ENCODE measurements at places on chromosomes 11 and 22.

DNA sequence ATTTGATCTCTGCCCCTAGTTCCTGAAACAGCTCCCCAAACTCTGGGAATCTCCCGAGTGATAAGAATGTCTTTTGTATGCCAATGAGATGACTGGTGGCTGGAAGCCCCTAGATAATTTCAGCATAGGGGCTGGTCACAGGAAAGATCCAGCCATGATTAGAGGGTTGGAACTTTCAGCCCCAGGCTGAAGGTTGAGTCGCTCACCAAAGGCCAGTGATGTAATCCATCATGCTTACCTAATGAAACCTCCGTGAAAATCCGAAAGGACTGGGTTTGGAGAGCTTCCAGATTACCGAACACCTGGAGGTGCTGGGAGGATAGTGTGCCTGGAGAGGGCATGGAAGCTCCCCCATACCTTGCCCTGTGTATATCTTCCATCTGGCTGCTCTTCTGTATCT is 26.0 kb downstream of the LRRC32 start:
- DNase-seq: no peak

- no peak for DNase-seq
These were observed 15.0 kb upstream of the SLC39A13 start for GRCh38 chr11:47393163-47394049.

DNA sequence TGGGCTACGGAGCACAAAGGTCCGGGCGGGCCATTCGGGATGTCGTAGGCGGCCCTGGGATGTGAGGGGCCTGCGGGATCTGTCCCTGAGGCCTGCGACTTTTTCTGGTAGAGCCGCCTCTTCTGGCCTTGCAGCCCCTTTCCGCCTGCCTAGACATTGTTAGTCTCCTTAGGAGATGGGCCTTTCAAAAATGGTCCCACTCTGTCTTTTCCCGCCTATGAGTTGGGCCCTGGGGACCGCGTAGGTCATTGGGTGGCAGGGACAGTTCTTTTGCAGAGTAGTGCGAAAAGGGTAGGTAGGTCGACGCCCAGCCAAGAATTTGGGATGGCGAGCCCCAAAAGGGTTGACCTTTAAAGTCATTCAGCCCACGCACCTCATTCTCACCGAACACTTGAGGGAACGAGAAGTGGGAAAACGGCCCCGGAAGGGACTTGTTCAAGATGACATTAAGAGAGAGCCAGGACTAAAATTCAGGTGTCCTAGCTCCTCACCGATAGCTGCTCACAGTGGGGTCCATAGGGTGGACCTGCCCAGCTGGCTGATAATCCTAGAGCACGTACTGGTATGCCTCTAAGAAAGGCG is 785 bp downstream of the OTUB1 start:
- no peak for DNase-seq

- no peak for DNase-seq
These were observed 66.7 kb downstream of the MYEOV start for GRCh38 chr11:69360606-69361005.

- DNase-seq: no peak
These were observed 3.7 kb downstream of the SLC39A13 start for GRCh38 chr11:47411884-47412746.

DNA sequence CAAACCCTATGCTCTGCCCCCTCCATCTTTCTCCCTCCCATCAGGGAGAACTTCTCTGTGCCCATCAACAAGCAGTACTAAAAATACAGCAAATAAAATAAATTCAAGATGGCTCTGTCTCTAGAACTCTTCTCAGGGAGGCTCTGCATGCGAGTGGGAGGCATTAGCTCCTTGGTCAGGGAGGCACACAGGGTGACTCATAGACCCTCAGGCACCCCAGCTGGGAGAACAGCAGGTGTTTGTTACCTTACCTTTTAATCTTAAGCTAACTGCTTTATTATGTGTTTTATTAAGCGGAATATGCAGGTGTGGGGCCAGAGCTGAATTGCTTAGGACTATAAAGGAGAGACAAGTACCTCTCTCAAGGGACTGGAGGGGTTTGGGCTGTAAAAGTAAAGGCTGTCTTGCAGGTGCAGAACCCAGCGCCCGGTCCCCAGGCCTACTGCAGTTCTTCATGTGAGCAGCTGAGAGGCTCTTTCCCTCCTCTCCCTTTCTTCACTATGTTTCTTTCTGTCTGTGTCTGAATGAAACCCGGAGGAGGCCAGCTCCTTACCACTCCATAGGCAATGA is 20.8 kb downstream of the CSNK2A3 start:
- DNase-seq: no peak

DNA sequence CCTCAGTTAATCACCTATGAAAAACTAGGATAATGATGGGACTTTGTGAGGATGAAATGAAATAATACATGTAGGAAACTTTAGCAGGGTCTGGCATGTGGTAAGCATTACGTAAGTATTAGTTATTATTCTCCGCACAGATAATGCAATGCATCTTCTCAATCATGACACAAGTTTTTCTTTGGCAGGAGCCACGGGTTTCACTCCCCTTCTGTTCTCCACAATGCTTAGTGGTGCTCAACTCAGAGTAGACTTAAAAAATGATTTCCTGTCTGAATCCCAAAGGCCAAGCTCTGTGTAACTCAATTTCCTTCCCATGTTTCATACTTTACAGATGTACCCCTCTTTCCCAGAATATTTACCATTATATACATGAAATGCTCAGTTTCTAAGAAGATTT is 82.9 kb downstream of the CCDC34 start:
- DNase-seq: no peak

DNA sequence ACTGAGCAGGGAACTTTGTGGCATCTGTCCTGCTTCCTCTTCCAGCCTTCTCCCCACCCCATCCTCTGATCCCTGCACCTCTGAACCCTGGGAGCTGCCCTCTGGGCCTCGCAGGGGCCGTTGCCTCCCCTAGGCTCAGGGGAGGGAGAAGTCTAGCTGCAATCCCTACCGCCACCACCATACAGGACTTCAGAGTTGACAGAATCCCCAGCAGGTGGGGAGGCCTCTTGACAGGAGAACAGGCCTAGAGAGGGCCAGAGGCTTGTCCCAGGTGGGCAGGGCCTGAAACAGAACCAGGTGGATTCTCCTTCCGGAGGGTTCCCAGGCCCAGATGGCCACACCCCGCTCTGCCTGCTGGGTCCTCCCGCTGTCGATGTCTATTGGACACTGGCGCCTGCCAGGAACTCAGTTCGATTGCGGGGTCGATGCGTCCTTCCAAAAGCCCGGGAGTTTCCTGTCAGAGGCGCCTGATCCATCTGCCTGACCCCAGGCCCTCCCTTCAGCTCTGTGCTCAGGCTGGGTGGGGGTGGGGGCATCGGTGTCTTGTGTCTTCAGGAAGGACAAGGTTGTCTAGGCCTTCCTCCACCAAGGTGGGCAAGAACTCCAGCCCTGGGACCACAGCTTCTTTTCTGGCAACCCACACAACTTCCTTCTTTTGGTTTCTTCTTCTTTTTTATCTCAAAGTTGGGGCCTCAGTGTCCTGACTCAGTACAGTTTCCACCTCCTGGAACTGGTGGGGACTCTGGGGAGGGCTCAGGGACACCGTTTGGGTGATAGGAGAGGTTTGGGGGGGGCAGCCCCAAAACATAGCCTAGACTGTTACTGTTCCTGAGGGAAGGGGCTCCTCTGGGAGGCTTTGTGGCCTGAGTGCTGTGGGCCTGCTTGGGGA is 6.4 kb downstream of the STARD10 start:
- DNase-seq: no peak

- no peak for DNase-seq
These were observed 2.7 kb downstream of the PPP1CA start for GRCh38 chr11:67398661-67399563.

DNA sequence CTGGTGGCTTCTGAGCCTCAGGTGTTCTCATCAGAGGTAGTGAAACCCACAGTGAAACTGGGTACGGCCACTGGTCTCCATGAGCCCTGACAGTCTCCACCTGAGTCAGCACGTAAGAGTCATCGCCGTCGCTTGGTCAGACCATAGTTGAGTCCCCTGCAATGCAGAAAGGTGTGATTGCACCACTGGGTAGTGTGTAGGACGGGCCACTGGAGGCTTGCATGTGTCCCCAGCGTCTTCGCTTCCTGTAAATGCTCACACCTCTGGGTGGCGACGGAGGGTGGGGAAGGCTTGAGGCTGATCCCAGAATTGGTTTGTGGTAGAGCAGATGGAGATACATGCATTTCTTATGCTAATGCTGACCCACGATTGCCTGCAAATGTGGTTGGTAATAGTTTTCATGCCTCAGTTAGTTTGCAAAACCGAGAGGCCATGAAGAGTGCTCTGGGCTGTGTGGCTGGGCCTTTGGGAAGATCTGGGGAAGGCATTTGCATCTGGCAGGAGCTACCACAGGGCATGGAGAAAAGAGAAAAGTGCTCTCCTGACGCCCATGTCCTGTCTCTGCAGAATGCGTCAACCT is 26.5 kb downstream of the CTTN start:
- DNase-seq: no peak

DNA sequence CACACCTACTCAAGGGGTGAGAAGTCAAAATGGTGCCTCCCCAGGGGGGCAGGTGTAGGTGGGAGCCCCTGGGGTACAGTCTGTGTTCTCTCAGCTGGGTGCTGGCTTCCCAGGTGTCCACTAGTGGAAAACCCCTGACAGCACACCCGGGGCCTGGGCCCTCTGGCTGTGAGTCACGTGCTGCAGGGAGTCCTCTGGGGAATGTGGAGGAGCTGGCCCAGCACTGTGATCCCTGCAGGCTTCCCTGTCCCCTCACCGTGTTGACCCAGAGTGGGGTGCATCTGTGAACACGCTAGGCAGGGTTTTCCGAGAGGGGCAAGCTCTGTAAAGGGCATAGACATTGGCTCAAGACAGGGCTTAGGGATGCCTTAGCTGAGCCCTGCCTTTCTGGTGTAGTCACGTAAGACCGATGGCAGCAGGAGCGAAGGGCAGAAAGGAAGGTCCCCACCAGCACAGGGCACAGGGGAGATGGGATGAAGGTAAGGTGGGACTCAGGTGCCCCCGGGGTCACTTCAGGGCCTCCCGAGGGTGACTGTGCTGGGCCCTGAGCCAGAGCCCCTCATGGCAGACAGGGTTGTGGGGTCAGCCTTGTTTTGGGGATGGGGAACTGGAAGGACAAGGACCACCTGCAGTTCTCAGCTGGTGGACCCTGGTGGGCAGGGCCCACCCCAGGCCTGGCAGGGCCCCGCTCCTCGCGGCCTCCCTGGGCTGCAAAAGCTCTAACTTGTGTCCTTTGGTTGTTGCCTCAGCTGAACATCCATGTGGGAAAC is 14.1 kb downstream of the DERL3 start:
- DNase-seq: no peak

DNA sequence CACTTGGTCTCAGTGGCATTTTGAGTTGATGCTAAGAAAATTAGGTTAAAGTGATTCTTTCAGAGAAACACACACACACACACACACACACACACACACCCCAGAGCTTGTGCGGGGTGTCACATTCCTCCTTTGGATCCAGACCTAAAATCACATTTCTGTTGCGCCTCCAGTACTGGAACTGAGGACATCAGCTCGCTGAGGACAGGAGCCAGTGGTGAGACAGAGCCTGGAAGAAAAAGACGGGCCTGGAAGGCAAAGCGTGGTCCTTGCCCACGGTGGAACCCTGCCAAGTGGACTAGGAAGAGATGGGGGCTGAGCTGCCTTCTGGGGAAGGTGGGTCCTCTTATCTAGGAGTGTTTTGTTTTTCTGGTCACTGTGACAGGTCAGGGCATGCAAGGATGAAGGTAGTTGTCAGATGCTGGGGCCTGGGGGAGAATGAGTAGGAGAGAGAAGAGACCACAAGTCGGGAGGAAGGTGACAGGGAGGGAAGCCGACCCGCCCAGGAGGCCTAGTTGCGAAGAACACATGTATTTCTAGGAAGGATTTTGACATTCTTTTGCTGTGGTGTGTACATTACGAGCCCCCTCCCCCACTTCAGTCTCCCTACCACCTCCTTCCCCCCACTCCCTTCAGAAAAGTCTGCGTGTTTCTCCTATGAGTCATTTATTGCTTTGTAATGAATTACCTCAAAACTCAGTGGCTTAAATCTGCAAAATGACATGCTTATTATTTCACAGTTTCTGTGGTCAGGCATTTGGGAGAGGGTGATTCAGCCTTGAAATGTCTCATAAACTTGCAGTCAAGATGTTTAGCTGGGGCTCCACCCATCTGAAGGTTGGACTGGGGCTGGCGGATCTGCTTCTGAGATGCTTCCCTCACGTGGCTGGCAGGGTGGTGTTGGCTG is 4.8 kb upstream of the ELFN2 start:
- no peak for DNase-seq

DNA sequence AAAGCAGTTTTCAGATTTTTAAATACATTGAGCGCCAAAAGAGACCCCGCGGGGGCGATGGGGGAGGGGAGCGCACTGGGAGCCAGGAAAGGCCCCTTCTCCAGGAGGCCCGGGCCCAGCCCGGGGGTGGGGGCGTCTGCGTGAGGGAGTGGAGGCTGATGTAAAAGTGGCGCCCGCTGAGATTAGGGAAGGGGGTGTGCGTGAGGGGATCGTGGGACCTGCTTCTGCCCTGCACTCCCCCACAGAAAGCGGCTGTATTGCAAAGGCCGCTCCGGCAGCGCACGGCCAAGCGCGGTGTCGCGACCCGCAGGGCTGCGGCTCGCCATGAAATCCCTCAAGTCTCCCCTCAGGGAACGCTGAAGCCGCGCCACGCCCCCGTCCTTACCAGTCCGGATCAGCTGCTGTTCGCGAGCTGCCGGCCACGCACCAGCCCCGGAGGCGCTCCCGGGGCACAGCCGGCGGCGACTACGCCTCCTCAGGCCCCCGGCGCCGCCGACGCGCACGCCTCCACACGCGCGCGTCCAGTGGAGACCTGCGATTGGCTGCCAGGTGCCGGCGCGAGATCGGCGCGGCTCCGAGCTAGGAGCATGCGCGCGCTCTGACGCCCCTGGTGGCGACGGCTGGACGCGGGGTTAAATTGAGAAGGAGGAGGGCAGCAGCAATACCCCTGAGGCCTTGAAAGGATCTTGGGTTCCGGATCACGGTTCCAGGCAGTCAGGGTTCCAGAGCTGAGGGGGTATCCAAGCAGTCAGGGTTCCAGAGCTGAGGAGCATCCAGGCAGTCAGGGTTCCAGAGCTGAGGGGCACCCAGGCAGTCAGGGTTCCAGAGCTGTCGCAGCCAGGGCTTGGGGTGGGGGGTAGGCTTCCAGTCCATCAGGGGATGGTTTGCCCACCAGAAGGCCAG is at the start of gene ZNF280B:
TSS of gene ZNF280B (minus strand) at position 469 of the 903 bp plus-strand sequence. CDS start 19,344 bp downstream, outside the sequence.
- peak; percentile 76 for DNase-seq

- no peak for DNase-seq
These were observed 54.6 kb downstream of the LRRC74B start for GRCh38 chr22:21100149-21101032.

- DNase-seq: no peak
These were observed 304.1 kb upstream of the ANO5 start for GRCh38 chr11:21888814-21889213.

- no peak for DNase-seq
These were observed 35.9 kb upstream of the ZBED5 start for GRCh38 chr11:10893714-10894151.

GRCh38 chr11:126878913-126879482 is 121.6 kb downstream of the KIRREL3 start:
- peak; percentile 67 for DNase-seq

GRCh38 chr11:74957937-74958629 is 9.0 kb downstream of the SPCS2 start:
- DNase-seq: no peak
